ENCODE measurements at places on chromosomes 2 and 18. TPM values are rescaled to one million over a fixed set of nuclear protein-coding genes. Genes with fewer than 3 reads are reported as not detected.

Gene CD207
- not detected for polyA plus RNA-seq

Gene LAMA3
- polyA plus RNA-seq, result 2.1 TPM

Gene MTLN
- polyA plus RNA-seq, result 15.7 TPM

Gene DUSP2
- polyA plus RNA-seq, result 8.9 TPM

Gene AMER3
- 0.03 TPM for polyA plus RNA-seq

Gene MATN3
- 3.0 TPM for polyA plus RNA-seq

Gene C1QL2
- not detected for polyA plus RNA-seq
